Pancreas (tissue), 10 donors: ENCODE measurements at places on chromosomes 13 and 19. TPM values are rescaled to one million over a fixed set of nuclear protein-coding genes. Genes with fewer than 3 reads are reported as not detected.

CYSLTR2 gene
- polyA plus RNA-seq, result 0.15 TPM

CARS2 gene
- 98.7 TPM for polyA plus RNA-seq

SPTBN4 gene
- polyA plus RNA-seq, result 9.4 TPM

DNA sequence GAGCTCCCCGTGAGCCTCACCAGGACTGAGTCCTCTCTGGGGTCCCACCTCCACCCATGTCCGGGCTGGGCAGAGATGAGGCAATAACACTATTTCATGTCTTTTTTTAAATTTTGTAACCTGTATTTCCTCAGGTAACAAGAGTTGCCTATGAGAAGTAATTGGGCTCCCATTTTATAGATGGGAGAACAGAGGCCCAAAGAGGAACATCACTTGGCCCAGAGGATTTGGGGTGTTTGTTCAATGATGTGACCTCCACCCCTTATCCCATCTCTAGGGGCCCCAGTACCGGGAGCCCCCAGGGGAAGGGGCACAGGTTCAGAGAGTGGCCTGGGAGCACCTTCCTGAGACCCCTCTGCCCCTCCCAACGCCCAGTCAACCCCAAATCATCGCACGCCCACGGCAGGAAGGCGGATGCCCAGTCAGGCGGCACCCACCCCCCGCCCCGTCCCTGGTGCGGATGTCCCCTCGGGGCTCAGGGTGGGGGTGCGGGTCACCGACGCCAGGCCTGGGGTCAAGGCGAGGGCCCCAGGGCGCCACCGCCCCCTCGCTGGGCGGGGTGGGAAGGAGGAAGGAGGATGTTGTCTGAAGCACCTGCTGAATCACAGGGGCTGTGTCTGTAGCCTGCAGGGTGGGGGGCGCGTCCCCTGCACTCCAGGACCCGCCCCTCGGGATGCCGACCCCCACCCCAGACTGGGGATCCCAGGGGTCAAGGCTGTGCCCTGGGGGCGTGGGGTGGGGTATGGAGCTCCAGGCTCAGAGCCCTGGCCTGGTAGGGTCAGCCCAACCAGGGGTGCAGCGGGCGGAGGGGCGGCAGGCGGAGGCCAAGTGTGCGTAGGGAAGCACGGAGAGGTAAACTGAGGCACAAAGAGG, 9.0 kb upstream of the CIRBP start:
- peak; percentile 76 for DNase-seq

GRCh38 chr19:14782626-14783409, 4.5 kb upstream of the ADGRE2 start:
- DNase-seq, result no peak

DNA sequence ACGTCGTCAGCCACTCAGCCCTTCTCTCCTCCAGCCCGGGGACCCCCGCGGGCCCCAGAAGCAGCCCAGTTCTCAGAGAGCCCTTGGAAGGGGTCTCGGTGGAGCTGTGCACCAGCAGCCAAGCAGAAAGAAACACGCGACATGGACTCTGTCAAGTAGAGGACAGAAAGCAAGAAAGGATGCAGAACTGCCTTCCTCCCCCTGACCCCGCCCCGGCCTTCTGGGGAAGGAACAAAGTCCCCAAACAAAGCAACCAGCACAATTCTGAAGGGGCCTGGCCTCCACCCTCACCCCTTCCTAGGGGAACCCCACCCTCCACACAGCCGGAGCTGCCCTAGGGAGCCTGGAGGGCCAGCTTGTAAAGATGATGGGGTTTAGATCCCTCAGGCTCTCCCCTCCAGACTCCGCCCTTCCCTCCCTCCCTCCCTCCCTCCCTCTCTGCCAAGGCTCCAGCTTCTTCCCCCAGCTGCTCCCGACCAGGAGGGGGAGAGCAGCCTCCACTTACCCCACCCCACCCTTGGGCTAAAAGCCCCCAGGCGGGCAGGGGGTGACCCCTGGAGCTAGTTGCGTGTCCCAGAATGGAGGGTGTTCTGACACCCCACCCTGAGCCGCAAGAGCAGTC, 7.8 kb downstream of the LYL1 start:
- DNase-seq, result no peak

DNA sequence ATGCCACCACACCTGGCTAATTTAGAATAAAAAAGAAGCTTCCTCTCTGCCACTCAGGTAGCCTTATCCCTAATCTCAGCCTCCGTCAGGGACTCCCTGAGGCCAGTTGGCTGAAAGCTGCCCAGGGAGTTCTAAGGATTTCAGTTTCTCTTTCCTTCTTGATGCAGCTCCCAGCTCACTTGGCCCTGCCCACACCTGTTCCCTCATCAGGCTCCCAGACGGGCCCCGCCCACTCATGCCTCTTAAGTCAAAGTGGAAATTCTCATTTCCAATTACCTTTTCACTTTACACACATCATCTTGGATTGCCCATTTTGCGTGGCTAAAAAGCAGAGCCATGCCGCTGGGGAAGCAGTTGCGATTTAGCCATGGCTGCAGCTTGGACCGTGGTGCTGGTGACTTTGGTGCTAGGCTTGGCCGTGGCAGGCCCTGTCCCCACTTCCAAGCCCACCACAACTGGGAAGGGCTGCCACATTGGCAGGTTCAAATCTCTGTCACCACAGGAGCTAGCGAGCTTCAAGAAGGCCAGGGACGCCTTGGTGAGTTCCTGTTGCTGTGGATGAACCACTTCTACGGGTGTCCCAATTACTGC, at the start of gene IFNL1:
TSS of gene IFNL1 (plus strand) at position 353 of the 591 bp plus-strand sequence. CDS start at position 368, 15 bp downstream.
- DNase-seq, result no peak
